ENCODE measurements at places on chromosomes 2 and 18.
A peak's percentile ranks its signal among the peaks of the same experiment; 100 is the strongest.

DNA sequence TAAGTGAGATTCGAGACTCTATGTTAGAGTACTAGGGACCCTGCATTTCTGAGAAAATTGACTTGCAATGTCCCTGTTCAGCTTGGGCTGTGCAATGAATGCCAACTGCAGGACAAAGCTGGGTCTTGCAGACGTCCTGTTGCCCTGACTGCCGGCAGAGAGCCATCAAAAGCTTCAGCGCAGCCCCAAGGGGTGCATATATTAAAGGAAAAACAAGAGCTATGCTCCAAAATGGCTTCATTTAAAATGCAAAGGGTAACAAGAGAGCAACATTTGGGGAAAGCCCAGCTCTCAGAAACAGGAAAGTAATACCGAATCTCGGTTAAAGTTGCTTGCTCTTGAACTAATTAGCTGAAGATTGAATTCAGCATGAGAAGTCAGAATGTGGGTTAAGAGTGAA lies 110.9 kb upstream of the PNPT1 start:
- DNase-seq, result no peak

DNA sequence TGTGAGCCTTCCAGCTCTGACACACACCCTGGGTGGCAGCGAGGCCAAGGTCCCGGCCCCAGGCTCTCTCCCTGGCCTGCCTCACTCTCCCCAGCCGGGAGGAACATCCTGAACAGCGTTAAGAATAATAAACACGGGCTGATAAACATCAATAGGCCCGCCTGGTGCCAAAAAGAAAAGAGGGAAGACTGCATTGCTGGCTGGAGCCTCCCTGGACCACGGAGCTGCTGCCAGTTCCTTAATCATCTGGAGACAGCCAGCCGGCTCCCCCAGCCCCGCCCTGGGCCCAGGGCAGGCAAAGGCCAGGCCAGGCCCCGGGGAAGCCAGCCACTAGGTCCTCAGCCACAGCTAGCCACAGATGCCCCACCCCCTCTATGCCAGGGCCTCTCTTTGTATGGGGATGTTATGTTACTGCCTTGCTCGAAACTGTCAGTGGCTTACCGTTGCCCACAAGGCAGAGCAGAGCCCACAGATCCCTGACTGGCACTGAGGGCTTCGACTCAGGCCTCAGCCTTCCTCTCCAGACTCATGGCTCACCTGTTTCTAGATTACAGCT lies 293.7 kb downstream of the DYSF start:
- DNase-seq, result peak; percentile 62

GRCh38 chr2:111664275-111664850 lies 219.6 kb downstream of the ANAPC1 start:
- no peak for DNase-seq

- no peak for DNase-seq
These were observed 179.4 kb upstream of the DCC start for GRCh38 chr18:52160636-52161035.

DNA sequence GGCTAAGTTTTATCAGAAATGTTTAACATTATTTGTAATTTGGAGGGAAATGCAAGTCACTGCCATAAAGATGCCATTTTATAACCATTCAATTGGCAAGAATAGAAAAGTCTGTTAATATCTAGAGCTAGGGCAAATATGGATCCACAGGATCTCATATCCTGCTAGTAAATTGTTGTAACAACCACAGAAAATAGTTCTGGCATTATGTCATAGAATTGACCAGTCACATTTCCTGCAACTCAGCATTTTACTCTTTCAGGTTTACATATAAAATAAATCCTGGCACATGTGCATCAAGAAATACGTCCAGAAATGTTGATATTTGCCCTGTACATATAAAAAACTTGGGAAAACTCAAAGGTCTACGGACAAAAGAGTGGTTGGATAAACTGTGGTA lies 32.9 kb downstream of the OSBPL6 start:
- no peak for DNase-seq

All from left ventricle myocardium superior (tissue), 1 donor.